MV-4-11 (cell line): ENCODE measurements at places on chromosomes 12 and 14.

- DNase-seq, result no peak
Measured at GRCh38 chr12:72075891-72076557, 137.4 kb downstream of the TPH2 start.

DNA sequence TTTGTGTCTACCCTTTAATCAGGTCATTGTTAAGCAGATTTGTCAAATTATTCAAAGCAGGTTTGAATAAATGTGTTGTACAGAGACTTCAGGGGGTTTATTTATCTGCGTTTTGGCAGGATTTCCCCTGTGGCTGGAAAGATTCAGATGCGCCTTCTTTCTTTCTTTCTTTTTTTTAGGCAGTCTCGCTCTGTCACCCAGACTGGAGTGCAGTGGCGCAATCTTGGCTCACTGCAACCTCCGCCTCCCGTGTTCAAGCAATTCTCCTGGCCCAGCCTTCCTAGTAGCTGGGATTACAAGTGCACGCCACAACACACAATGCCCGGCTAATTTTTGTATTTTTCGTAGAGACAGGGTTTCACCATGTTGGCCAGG is 6.3 kb upstream of the NANOGNB start:
- DNase-seq, result no peak

DNA sequence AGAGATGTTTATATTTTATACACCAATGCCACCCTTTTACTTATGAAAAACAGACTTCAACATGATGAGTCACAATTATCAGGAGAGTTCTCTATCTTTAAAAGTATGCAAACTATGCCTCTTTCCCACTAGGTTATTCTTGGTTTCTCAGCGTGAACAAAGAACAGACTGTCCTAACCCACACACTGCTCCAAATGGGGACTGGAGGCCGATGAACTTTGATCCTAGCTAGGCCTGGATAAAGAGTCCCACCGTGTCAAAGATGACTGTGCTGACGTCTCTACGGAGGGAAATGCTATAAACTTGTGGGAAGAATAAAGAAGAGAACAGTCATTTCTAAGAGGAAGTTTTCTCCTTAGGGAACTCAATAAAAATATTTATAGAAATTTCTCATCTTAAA is 160.1 kb downstream of the EPS8 start:
- DNase-seq, result no peak

GRCh38 chr12:89864411-89864810 is 155.8 kb upstream of the ATP2B1 start:
- DNase-seq, result no peak

GRCh38 chr14:55514819-55515490 is 65.1 kb upstream of the KTN1 start:
- DNase-seq, result peak; percentile 31

GRCh38 chr12:55875704-55876467 is 33.1 kb upstream of the MMP19 start:
- DNase-seq, result no peak

DNA sequence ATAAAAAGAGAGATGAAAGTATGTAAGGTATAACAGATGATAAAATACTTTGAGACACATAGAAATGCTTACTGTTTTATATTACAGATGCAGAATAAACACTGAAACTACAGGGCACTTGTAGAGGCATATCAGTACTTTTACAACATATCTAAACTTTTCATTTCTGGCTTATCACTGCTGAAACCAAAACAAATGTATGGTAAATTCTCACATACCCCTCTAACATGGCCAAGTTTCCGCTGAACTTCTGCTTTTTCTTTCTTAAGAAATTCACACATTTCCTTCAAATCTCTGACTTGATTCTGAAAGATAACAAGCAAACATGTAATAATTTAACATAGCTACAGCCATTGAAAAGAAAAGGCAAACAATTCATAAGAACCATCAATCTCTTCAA is 33.3 kb upstream of the C12orf50 start:
- peak; percentile 33 for DNase-seq

DNA sequence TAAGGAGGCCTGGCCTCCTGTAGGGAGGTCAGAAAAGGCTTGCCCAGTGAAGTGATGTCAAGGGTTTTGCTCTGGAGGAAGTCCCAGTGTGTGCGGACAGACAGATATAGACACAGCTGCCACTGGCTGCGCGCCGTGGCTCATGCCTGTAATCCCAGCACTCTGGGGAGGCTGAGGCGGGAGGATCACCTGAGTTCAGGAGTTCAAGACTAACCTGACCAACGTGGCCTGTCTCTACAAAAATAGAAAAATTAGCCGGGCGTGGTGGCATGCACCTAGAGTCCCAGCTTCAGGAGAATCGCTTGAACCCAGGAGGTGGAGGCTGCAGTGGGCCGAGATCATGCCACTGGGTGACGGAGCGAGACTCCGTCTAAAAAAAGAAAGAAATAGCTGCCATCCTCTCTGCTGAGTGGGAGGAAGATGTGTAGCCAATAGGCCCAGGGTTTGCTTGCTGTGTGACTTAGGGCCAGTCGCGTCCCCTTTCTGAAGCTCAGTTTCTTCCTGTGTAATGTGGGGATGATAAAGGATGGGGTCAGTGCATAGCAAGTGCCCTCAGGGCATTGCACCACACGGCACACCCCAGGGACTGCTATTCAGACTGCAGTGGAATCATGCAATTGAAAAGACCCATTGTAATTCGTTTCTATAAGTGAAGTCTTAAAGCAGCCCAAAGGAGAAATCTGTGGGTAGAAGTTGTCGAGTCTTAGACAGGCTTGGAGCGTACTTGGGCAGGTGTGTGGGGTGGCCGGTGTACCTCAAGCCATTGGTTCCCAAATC is 18.7 kb upstream of the MLEC start:
- DNase-seq, result no peak

DNA sequence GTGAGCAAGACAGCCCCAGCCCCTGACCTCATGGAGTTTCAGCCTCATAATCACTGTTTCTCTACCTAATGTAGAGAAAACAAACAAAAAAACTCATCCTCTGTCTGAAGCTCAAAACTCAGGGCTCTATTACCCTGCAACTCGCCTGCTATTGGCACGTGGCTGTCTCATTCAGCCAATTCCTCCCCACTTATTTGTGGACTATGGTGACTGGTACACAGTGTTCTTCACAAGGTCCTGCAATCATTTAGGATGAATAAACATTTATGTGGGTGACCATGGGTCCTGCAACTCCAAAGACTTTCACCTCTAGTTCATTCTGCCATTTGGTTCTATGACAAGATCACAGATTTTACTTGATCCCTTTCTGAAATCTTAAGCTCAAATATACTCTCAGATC is 4.7 kb downstream of the PPP2R3C start:
- no peak for DNase-seq

- peak; percentile 14 for DNase-seq
Measured at GRCh38 chr12:67661311-67662021, 12.9 kb downstream of the DYRK2 start.

DNA sequence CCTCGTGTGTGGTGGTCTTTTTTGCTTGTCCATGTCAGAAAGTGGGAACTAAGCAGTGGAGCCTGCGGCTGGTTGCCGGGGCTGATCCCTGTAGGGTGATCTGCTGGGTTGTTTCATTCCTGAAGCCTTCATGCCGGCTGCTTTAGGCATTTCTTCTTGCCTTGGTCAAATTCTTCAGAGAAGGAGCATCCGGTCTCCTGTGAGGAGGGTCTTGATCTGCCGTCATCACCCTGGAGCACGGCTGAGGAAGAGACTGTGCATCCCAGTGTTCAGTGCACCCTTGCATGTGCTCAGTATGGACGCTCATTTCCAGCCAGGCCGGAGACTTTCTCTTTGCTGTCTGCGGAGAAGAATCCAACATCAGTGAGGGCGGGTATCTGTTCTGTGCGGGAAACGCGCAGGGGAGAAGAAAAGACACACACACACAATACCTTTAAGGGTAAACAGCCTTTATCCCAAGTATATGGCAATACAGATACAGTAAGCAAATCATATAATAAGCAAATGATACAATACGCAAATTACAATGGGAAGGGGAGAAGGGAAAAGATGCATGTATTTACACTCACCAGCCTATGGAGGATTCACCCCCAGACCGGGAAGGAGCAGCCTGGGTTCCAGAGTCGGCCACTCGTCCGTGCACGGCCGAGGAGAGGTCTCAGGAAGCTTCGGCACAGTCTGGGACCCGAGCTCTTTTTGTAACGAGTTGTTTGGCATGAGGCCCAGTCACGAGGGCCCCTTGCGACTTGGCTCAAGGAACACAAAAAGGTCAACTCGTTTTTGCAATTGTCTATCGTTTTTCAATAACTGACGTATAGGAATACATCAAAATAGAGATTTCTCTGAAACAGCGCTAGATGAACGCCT is 1366.8 kb upstream of the TMEM132C start:
- no peak for DNase-seq

DNA sequence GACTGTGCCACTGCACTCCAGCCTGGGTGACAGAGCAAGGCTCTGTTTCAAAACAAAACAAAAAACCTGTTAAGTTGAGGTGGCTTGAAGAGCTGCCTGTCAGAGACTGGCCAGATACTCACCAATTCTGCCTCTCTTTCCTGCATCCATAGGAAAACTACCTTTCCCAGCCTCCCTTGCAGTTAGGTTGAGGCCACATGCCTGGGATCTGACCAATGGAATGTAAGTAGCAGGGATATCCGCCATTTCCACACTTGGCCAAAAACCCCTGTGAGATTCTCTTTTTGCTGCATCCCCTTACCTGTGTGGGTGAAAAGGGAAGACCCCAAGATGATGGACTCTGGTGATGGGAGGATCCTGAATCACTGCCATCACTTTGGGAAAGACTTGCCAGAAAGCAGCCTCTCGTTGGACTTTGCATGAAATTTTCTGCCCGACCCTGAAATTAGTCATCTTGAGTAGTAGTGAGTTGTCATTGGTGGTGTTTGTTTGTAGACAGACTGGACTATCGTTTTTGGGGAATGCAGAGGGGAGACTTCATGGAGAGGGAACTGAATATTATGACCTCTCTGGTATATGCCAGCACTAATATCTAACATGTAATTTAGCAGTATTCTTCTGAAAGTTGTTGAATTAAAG is 14.0 kb downstream of the GPR68 start:
- no peak for DNase-seq

- DNase-seq, result no peak
Measured at GRCh38 chr14:86532219-86532618, 1002.3 kb downstream of the FLRT2 start.

- no peak for DNase-seq
Measured at GRCh38 chr14:80958226-80958625, 2.8 kb downstream of the TSHR start.

- no peak for DNase-seq
Measured at GRCh38 chr12:40238266-40238902, 13.6 kb downstream of the LRRK2 start.

GRCh38 chr14:35438910-35439713 is 34.6 kb upstream of the NFKBIA start:
- no peak for DNase-seq

GRCh38 chr14:95903165-95903564 is 26.5 kb downstream of the TUNAR start:
- no peak for DNase-seq

DNA sequence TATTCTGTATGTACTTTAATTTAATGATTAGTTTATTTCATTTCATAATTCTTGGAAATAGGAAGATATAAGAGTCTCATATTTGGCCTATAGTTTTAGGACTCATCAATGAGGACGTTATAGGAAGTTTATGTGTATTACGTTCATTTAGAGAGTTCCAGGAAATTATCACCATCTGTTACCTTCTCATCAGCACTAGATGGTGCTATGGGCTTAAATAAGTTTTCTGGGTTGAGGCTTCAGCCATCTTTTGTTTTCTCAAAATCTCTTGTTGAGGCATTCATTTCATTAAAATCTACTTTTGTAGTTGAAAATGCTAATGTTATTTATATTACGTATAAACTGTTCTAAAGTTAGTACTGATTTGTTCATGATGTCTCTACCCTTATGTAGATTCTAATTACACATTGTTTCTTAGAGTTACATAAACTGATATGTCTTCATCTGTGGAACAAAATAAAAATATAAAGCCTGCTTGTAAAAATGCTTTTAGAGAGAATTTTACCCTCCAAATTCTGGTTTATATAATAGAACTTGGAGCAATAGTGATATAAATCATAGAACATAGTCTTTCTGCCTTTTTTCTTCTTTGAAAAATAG is 89.2 kb downstream of the CFAP54 start:
- peak; percentile 26 for DNase-seq

- no peak for DNase-seq
Measured at GRCh38 chr12:23686095-23686494, 263.4 kb downstream of the SOX5 start.

DNA sequence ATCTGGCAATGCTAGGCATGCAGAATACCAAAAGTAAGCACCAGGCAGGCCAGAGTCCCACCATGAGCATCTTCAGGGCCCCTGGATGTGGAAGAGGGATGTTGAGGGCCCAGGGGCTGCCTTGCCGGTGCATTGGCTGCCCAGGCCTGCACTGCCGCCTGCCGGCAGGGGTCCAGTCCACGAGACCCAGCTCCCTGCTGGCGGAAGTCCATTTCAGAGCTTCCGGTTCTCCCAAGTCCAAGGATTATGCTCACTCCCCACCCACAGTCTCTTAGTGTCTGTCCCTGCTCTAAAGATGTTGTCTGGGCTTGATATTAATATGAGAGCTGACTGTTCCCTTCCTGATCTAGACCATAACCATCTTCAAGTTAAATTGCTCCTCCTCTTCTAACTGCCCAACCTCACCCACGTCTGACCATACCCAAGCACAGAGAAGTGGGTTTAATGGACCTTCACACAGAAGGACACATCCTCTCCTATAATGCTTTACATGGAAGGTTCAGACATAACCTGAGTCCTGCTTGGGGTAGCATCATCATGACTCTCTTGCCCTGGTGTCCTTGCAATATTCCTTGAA is 117.4 kb downstream of the DAD1 start:
- peak; percentile 72 for DNase-seq

DNA sequence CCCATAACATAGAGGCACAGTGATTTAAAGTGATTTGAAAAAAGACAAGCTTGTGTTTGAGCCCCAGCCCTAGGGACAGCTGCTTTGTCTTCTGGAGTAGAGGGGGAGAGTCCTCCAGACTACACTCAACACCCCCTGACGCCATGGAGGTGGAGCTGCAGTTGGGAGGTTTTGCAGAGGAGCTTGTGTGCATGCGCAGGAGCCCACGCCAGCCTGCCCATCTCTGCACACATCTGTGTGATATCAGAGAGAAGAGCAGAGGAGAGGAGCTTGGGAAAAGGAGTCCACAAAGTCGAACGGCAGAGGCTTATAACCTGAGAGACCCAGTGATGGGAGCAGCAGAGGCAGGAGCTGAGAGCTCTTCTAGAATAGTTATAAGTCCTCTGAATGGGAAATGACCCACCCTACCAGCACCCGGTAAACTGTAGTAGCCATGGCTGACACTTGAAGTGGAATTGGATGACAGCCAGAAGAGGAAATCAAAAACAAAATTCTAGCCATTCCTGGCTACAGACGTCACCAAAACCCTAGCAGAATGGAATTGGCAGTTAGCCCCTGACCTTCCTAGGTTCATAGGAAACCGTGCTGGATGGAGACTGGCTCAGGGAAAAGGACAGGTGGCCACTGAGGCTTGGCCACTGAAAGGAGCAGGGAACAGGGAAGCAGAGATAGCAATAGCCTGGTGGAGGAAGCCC is 185.1 kb upstream of the VASH1 start:
- no peak for DNase-seq
